ENCODE measurements at places on chromosomes 5 and 9.

GRCh38 chr9:69122549-69123141, 51.4 kb upstream of the TJP2 start:
- no peak for DNase-seq

- DNase-seq = no peak
Observed at GRCh38 chr9:14236591-14236990, 77.3 kb downstream of the NFIB start.

- no peak for DNase-seq
Observed at GRCh38 chr5:31682025-31682424, 43.1 kb downstream of the PDZD2 start.

- DNase-seq = no peak
Observed at GRCh38 chr5:76809141-76809540, 9.7 kb upstream of the F2RL1 start.

DNA sequence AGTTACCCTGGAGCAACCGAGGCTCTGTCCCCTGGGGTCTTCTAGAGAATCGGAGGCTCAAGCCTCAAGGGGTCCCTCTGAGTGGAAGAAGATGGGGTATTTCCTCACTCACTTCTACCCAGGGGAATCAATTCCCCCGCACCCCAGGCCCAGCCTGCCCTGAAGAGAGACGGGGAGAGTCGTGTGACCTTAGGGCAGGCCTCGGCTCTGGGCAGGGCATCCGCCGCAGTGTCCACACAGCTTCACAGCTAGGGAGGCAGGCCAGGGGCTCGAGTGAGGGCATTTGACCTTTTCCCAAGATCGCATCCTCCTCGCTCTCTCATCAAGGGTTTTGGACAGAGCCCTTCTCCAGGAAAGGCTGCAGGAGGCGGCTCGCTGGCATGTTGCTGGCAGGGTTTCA, 57.9 kb upstream of the CNOT6 start:
- DNase-seq = no peak

- no peak for DNase-seq
Observed at GRCh38 chr5:172869691-172870090, 35.6 kb downstream of the ERGIC1 start.

DNA sequence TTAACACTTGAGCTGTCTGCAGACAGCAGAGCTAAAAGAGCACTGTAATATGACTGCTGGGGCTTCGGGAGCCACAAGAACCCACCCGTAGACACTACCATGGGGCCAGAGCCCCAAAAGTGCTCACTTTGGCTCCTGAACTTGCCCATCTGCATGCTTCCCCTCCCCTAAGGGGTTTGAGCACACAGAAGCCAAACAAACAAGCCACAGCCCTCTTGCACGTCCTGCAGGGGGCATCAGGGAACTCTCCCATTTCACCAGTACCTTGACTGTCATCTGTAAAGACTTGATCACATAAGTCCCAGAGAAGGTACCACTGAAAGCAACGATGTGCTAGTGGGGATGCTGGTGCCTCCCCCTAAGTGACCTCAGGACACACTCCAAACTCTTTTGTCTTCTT, 681.8 kb downstream of the SEMA5A start:
- no peak for DNase-seq

GRCh38 chr5:38370358-38371100, 112.2 kb downstream of the EGFLAM start:
- DNase-seq = no peak

DNA sequence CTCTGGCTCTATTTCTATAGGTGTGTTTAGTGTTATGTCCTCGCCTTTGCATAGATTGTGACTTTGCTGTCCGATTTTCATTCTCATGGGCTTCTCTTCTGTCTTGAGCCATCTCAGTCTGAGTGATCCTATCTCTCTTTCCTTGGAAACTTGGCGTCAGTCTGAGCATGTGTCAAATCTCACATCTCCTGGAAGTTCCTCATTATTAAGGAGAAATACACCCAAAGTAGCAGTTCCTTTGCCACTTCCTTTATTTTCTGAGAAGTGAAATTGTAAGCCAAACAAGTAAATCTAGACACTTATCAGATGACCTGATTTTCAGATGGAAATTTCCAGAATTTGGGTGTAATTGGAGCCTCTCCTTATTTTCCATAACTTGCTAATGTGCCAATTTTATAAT, 126.9 kb upstream of the ANKH start:
- DNase-seq = no peak

DNA sequence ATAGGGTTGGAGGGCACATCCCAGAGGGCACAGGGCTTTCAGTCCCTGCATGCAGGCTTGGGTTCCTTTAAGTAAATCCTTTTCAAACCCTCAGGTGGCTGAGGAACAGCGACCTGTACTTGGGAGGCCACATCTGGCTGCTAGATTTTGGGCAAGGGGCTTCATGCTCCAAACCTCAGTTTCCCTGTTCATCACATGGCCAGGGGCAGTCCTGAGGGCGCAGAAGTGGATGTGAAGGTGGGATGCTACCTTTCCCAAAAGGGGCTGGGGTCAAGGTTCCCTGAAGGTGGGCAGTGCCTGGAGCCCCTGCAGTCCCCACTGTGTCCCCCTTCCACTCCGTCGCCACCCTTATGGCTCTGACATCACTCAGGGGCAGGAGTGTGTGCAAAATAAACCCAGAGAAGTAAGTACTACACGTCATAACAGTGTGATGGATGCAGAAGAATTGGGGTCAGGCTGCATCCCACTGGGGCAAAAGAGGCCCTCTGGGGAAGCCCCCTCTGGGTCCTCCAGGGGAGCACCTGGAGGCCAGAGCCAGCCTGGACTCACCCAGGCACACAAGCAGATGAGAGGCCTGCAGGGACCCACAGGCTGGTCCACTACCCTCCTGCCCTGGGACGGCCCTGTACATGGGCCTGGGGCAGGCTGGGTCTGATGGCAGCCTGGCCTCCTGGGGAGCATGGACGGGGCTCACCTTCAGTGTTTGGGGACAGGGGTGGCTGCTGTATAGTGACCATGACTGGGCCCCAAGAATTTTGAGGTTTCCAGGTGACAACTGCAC, 1.9 kb upstream of the CARD19 start:
- DNase-seq = no peak

DNA sequence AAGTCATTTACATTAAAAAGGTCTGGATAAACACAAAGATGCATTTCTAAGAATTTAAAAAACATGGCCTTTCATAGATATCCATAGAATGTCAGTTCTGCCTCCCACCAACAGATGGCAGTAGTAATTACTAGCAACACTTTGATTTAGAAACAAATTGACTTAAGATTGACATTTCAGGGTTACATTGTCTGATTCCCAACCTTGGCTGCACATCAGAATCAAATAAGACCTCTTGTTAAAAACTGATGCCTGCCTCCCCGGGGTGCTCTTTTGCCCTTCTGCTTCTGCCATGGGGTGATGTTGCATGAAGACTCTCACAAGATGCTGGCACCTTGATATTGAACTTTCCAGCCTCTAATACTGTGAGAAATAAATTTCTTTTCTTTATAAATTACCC, 146.2 kb upstream of the GPR151 start:
- no peak for DNase-seq

GRCh38 chr9:88672874-88673689, 138.1 kb downstream of the NXNL2 start:
- DNase-seq = no peak

- no peak for DNase-seq
Observed at GRCh38 chr5:102766295-102767090, 11.4 kb downstream of the PAM start.

DNA sequence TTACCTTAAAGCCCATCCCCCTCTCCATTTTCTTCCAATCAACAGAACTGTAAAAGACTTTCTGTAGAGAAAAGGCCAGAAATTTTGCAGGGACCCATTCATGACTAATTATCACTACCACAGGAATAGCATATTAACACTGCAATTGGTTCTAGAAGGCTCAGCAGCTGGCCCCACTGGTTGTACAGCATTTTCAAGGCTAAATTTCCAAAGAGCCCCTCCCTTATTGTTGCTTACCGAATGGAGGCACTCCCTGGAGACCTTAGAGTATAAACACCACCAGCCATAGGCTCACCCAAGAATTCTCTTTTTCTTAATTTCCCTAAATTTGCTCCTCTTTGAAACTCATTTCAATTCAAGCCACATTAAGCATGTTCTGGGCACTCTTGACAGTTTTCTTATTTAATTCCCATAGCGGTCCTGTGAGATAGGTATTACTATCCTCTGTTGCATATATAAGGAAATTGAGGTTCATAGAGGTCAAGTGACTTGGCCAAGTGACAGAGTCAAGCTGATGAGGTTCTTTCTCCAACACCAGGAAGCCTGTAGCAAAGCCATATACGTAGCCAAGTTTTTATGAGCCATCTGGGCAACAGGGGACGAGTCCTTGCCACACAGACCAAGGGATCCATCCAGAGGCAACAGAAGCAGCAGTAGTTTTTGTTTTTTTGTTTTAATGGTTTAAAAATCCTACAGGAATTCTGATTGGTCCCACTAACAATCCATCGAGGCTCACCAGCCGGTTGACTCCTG, 83.9 kb upstream of the NR5A1 start:
- DNase-seq = no peak

DNA sequence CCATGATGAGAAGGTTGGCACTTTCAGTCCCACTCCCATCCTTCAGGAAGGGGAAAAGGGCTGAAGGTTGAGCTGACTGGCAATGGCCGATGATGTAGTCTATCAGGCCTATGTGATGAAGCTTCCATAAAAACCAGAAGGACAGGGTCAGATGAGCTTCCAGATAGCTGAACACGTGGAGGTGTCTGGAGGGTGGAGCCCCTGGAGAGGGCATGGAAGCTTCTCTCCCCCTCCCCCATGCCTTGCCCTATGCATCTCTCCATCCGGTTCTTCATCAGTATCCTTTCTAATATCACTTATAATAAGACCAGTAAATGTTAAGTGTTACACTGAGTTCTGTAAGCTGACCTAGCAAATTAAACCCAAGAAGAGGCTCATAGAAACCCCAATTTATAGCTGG, 32.6 kb upstream of the SMU1 start:
- DNase-seq = no peak

DNA sequence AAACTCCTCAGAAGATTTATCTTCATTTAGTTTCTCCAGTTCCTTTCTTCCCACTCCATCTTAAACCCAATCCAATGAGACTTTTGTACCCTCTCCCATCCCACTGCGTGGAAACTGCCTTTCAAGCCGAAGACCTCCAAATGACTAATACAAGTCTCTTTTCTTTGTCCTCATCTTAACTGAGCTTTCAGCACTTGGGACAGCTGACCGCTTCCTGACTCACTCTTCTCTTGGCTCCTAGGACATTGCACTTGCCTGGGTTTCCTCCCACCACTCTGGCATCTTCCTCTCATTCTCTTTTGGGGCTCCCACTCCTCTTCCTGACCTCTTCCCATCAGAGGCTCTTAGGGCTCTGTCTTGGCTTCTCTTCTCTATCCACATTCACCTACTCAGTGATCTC, 243.7 kb downstream of the HSPA4 start:
- no peak for DNase-seq

- no peak for DNase-seq
Observed at GRCh38 chr5:54986269-54986654, 869 bp upstream of the ESM1 start.

GRCh38 chr9:101307051-101307450, 77.8 kb downstream of the BAAT start:
- DNase-seq = no peak

DNA sequence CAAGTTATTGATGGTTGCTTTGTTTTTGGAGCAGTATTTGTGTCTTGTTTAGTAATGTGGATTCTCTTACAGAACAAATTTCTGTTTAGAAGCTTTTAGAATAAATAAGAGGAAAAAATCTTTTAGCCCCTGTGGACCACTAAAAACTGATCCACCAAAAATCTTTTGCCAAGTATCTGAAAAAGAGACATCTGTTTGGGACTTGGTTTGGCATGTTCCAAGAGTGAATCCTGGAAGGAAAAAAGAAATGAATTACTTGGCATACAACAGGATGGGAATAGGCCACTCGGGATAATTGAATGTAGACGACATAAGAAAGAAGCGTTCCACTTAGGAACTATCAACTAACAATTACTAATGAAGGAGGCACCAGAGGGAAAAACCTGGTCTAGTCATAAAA, 1350.1 kb upstream of the C9orf72 start:
- no peak for DNase-seq

DNA sequence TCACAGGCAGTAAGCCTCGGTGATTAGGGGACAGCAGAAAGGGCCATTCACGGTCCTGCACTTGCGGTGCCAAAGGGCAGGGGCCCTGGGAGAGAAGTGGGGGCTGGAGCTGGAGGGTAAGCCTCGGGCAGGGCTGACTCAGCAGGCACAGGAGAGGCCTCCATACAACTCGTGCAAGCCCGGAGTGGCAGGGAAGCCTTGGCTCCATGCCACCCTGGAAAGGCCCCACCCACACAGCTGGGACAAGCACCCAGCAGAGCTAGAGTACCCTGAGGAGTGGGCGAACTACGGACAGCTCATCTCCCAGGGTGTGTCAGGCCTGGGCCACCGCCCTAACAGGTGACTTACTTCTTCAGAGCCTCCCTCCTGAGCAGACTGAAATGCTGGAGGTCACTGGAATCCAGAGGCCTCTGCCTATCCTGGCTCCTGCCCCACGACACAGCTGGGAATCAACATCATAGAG, 5.6 kb upstream of the CAMK2A start:
- DNase-seq = no peak

DNA sequence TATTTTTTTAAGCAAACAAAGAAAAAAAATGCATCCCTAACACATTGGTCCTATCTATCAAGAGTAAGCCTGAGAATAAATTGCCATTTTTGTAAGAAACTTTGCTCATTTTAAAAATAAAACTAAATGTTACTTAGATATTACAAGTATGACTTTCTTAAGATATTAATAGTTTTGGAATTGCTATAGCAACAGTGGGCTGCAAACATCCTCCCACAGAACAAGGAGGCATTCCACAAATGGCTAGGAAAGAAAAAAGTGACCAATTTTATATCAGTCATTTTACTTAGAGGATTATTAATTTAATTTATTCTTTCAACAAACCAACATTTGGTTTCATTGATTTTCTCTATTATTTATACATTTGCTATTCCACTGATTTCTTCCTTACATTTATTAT, 63.7 kb downstream of the LURAP1L start:
- no peak for DNase-seq

DNA sequence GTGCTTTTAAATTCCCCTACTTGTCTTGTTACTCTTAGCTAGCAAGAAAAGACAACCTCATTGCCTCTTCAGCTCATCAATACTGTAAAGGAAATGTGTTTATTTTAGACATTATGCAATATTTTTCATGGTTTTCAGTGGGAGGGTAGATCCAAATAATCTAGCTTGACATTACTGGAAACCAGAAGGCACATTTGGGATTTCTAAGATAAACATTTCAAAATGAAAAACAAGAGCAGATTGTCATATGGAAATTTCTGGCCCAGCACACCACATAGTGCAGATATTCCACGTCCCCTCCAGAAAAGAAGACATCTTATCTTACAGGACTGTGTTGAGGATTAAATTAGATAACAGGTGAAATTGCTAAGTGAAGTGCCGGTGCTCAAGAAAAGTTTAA, 296.9 kb downstream of the MSX2 start:
- DNase-seq = no peak

Data from stimulated activated CD4-positive, alpha-beta T cell treated with anti-CD3 and anti-CD28 coated beads, Interleukin-12 subunit alpha, Interleukin-12 subunit beta, amount 100 ng/mL, for 4 hours (primary cell).